ENCODE measurements at places on chromosomes 3 and 15. TPM values are rescaled to one million over a fixed set of nuclear protein-coding genes. Genes with fewer than 3 reads are reported as not detected.

RPUSD2 gene
- 11.2 TPM for total RNA-seq

GCSAM gene
- not detected for total RNA-seq

SAXO2 gene
- 1.8 TPM for total RNA-seq

NRG4 gene
- not detected for total RNA-seq

CELSR3 gene
- total RNA-seq = 0.65 TPM

SERPINI1 gene
- total RNA-seq = 0.33 TPM

SIDT1 gene
- total RNA-seq = 0.10 TPM

MELTF gene
- 5.3 TPM for total RNA-seq

ILDR1 gene
- total RNA-seq = not detected

RFX7 gene
- total RNA-seq = 7.8 TPM

GOLGA8K gene
- 0.65 TPM for total RNA-seq

CPLX3 gene
- total RNA-seq = not detected

Data from vein endothelial cell (primary cell).